Stimulated activated CD4-positive, alpha-beta T cell treated with anti-CD3 and anti-CD28 coated beads, Interleukin-1b, Interleukin-23, amount 100 ng/mL, for 1 hour (primary cell): ENCODE measurements at places on chromosomes 6 and 20.

- no peak for DNase-seq
These were observed 618.6 kb downstream of the CBLN4 start for GRCh38 chr20:55386686-55387085.

DNA sequence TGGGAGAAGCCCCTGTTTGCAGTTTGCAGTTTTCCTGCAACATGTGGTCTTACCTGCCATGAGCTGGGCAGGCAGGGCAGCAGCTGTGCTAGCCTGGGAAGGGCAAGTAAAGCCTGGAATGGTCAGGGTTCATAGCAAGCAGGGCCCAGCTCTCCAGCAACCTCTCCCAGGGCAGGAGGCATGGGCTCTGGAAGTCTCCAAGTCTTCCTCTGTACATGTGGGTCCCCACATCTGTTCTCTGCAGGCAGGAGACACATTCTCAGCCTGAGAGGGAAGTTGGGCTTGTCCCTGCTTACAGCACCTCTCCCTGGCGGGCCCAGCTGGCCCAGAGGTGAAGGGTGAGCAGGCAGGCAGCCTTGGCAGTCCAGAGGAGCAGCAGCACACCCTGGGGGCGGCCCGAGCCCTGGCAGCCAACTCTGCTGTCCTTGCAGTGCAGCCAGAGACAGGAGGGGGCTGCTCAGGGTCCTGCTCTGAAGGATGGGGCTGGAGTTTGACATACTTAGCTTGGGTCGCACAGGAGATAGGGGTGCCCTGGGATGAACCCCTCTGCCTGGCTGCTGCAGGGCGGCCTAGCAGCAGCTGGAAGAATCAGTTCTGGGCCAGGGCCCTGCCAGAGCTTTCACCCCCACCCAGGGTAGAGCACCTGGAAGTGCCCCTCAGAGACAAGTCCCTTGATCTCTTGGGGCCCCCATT, 176.0 kb downstream of the MRPL14 start:
- no peak for DNase-seq

DNA sequence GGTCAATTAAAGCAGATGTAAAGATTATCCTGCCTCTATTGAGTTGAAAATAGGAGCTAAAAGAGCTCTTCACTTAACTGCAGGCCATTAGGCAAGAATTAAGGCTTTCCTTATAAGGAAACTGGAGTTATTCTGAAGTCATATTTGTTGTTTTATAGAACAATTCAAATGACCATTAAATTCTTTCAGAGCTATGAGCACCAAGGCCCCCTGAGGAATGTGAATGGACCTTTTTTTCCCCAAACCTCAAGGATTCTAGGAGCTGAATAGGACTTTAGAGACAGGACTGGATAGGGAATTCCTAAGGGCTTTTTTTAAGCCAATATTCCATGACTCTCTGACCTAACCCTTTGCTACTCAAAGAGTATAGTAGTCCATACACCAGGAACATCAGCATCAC, 565.7 kb upstream of the BTBD3 start:
- no peak for DNase-seq

DNA sequence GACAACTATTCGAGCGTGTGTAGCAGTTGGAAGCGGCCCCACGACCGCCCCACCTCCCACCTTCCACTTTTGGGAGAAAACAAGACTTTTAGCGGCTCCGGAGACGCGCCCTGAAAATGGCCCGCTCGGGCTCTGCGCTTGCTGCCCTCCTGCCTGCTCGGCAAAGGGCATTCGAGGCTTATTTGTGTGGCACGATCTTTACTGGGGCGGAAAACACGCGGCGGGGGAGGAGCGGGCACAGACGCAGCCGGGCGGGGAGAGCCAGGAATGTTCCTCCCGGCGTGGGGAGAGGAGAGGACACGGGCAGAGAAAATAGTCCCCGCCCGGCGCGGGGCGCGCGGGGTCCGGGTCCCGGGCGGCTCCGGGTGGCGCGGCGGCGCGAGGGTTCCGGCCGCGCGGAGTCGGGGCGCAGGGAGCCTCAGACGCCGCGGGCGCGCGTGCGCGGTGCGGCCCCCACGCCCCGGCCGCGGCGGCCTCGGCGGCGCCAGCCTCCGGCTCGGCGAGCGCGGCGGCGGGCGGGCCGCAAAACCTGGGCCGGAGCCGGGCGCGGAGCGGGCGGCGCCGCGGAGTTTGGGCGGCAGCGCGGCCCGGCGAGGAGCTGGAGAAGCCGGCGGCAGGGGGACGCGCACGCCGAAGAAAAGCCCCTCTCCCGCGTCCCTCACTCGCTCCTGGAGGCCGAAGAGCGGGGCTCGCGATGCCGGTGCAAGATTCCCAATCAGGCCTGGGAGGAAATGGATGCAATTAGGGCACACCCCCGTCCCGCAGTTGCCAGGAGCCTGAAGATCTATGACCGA, 90.0 kb upstream of the ARID1B start:
- peak; percentile 64 for DNase-seq

DNA sequence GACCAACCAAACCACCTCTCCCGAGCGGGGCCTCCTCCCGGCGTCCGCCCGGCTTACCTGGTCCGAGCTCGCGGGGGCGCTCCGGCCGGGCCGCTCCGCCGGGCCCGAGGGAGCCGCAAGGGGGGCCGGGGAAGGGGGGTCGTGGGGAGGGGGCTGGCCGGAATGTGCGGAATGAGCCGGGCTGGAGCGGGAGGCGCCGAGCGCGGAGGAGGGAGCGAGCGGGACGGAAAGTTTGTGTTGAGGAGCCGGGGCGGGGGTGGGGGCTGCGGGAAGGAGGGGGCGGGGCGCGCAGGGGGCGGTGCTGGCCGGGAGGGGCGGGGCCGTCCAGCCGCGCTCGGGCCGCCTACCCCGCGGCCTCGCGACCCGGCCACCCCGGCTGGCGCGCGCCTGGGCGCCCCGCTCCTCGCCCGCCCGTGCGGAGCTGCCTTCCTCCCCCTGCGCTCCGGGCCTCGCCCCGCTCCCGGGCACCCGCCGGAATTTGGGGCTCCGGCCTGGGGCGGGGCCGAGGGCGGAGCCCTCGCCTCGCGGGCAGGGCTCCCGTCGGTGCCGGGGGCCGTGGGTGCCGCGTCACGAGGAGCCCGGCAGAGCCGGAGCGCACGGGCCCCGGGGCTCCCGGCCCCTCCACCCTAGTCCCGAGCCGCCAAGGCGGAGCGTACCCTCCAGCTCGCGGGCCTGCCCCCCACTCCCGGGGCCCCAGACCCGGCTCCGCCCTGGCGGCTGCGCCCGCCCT, at the start of gene TEAD3:
TSS of gene TEAD3 (minus strand) at position 239 of the 730 bp plus-strand sequence.
- no peak for DNase-seq

DNA sequence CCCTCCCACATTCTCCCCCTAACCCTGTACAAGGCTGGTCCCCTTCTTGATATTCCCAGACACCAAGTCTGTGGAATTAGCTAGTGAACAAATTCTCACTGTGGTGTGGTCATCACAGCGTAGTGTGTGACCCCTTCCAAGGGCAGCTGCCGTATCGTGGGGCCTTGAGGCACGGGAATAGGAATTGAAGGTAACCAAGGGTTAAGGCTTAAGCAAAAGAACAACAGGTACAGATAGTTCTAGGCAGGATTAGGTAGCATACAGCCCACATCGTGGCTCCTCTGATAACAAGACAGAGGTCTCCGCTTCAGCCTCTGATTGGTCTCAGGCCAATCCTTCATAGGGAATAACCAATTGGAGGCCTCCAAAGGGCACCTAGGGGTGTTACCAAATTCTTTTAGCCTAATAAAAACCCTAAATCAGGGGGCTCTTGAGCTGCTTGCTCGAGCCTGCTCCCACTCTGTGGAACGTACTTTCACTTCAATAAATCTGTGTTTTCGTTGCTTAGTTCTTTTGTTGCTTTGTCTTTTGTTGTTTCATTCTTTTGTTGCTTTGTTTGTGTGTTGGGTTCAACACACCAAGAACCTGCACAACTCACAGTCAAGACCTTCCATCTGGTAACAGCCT, 64.7 kb downstream of the GPR6 start:
- DNase-seq: no peak

GRCh38 chr20:32535953-32536823, 48.9 kb downstream of the NOL4L start:
- peak; percentile 43 for DNase-seq

DNA sequence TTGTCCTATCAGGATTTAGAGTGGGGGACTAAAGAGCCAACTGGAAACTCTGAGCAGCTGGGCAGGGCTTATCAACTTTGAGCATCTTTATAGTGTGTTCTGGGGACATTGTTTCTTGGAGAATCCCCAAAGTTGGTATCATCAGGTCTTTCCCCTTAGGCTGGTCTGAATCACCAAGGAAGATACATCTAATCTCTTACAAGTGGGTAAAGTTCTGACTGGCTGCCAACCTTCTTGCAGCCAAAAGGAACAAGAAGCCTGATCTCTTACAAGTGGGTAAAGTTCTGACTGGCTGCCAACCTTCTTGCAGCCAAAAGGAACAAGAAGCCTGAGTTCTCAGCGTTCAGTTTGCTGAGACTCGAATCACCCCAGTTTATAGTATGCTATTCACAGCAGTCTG, 1.6 kb upstream of the MED23 start:
- no peak for DNase-seq
